ENCODE measurements at places on chromosomes 6 and 20.

GRCh38 chr6:45644720-45645119 is 267.0 kb upstream of the SUPT3H start:
- DNase-seq: no peak

DNA sequence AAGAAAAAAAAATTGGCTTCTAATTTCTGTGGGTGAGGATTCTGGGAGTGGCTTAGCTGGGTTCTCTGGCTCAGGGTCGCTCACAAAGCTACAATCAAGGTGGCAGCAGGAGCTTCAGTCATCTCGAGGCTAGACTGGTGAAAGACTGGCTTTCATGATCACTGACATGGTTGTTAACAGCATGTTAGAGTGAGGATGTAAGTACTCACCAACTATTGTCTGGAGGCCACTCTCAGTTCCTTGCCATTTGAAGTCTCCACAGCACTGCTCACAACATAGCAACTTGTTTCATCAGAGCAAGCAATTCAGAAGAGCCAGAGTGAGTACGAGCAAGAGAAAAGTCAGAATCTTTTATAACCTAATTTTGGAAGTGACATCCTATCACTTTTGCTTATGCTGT is 145.7 kb upstream of the PRSS16 start:
- DNase-seq: no peak

DNA sequence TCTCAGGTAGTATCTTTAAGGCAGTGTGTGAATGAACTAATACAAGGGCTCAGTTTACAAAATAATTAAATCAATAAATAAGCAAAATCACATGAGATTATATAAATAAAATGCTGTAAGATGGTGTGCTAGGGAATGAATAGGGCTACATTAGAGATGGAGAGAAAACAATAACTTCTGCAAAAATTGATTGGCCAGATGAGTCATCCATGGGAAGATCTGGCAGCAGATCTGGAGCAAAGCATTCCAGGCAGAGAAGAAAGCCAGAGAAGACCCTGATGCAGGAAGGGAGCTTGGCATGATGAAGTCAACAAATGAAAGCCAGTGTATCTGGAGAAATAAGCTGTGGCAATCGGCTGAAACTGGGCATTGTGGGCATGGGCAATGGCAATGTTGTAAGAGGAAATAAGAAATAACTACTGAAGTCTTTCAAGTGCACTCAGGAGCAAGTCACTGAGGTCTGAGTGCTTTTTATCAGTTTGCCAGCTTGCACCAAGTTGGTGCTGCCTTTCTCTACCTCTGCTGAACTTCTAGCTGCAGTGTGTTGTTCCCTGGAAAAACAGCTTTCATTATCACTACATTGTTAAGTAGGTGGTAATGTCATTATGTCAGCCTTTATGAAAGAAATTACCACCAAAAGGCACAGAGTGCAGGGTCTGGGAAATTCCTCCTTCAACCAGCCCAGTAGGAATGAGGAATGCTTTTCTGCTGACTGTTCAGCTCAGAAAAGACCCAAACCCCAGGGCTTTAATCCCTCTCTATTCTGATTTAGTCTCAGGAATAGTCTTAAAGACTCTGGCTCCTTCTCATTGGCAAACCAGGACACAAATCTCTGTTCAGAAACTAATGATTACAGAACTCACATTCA is 231.6 kb downstream of the HTR1B start:
- no peak for DNase-seq

DNA sequence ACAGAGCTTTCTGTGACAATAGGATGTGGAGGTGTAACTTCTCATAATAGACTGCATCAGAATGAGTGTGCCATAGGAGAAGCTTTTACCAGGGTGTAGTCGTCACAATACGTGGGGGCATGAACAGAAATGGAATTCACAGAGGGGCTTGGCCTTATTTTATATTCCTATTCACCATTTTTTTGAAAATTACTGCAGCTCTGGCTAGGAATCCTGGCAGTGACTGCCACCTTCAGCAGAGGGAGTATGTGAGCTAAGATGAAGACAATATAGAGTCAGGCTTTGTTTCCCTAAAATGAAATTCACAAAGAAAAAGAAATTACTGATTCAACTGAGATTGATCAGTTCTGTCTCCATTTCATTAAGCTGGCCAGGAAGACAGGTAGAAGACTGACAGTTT is 13.9 kb downstream of the TOMM6 start:
- DNase-seq: no peak

DNA sequence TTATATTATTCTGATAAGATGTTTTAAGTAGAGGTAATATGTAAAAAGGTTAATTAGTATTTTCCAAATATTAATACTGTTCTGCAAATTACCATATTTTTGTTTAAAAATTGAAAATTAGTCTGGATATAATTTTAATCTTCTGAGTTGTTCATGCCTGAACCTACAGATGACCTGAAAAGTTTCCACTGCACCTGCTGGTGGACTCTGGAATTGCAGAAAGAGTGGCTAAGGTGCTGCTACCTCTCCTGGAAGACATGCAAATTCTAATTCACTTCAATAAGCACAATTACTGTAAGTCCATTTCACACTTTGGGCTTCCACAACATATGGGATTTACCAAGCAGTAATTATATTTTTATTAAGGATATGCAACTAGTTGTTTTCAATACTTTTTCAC is 77.7 kb upstream of the OLIG3 start:
- no peak for DNase-seq

GRCh38 chr6:167858086-167858591 is 31.4 kb downstream of the AFDN start:
- DNase-seq: no peak

GRCh38 chr6:89050155-89050554 is 30.4 kb upstream of the PNRC1 start:
- DNase-seq: no peak

DNA sequence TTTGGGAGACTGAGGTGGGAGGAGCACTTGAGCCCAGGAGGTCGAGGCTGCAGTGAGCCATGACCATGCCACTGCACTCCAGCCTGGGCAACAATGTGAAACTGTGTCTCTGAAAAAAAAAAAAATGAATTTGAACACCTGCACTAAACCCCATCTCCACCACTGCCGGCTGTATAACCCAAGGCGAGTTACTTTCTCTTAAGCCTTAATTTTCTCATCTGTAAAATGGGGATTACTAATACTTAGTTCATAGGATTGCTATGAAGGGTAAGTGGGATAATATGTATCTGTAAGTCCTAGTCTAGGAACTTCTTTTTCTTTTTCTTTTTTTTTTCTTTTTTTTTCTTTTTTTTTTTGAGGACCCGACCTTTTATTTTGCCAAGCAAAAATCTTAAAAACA is 61.5 kb downstream of the SHLD1 start:
- DNase-seq: no peak

DNA sequence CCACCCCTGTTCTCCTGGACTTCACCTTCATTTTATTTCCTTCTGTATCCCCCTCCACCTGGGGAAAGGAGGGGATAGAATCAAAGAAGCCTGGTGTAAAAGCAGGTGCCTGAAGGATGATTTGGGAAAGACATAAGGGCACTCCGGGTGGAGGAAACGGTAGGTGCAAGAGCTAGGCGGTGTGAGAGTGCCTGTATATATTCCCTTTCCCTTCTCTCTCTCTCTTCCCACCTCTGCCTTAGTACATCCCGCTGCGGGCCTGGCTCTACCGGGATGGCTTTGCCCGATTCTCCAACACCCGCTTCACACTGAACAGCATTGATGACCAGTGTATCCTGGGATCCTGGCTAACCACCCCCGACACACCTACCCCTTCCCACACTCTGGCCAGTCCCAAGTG is 26.2 kb downstream of the PDRG1 start:
- DNase-seq: no peak

DNA sequence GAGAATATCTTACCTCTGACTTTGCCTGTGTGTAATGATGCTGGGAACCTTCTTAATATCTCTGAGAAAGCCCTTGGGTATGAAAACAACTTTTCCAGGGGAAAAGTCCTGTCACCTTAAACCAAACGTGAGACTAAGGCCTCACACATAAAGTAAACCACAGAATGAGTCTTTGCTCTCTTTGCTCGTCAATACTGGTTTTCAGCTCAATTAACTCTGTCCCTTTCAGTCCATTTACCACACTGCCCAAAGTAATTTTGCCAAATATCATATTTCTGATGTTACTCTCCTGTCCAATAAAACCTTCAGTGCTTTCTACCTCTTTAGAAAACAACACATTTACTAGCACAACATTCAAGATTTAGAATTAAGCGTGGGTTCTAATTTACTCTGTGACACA is 100.5 kb upstream of the HMGCLL1 start:
- DNase-seq: no peak

- no peak for DNase-seq
These were observed 144.9 kb downstream of the SH3BGRL2 start for GRCh38 chr6:79776076-79776475.

DNA sequence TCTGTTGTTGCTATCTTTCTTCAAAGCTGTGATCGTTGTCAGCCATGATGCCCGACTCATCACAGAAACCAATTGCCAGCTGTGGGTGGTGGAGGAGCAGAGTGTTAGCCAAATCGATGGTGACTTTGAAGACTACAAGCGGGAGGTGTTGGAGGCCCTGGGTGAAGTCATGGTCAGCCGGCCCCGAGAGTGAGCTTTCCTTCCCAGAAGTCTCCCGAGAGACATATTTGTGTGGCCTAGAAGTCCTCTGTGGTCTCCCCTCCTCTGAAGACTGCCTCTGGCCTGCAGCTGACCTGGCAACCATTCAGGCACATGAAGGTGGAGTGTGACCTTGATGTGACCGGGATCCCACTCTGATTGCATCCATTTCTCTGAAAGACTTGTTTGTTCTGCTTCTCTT is 19.3 kb downstream of the ABCF1 start:
- DNase-seq: no peak

DNA sequence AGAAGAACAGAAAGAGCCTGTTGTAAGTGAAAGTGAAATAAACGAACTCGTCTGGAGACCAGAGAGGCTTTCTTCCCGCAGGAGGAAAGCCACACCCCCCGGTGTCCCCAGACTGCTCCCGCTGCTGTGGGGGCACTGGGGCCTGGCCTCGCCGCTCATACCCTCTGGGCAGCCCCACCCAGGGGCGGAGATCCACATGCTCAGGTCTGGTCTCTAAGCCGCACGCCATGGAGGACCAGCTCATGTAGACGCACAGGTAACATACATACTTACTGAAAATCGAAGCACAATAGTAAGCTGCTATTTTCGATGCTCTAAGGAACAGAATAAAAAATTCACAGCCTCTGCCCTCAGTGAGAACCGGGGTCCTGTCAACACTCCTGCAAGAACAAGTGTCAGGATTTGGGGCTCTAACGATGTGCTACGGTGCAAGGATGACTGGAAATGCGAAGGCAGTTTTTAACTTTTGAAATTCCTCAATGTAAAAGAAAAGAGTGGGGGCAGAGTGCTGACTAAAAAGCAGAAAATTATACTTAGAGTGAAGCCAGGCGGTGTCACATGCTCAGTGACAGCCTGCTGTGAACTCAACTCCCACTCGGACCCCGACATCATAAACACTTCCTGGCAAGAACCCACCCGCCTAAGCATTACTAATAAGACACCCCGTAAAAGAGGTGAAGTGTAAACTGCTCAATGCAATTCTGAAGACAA is 110.5 kb downstream of the IRF4 start:
- no peak for DNase-seq

DNA sequence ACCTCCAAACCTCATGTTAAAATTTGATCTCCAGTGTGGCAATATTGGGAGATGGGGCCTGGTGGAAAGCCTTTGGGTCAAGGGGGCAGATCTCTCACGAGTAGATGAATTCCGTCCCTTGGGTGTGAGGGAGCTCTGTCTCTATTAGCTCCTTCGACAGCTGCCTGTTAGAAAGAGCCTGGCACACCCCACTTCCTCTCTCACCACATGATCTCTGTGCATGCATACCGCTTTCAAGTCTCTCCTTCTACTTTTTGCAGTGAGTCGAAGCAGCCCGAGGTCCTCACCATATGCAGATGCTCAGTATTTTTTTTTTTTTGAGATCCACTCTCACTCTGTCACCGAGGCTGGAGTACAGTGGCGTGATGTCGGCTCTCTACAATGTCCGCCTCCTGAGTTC is 176.9 kb downstream of the SYNDIG1 start:
- no peak for DNase-seq

DNA sequence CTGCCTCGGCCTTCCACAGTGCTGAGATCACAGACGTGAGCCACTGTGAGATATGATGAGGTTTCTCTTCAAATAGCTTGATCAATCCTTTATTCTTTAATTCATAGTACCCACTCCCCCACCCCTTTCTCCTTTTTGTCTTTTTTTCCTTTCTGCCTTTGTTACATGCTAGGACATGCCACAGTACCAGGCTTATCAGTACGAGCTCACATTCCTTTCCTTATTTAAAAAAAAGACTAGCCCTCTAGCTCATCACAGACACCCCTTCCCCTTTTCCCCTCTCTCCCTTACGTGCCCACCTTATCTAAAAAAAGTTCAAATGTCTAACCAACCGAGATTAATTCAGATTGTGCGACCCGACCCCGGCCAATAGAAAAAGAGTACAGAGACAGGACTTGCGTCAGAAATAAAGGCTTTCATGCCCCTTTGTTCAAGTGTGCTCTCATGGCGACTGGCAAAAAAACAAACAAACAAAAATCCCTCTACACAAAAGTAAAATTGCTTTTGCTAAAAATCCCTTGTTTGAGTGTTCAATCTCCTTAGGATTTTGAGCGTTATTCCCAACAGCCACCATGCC is 49.2 kb downstream of the MRAP2 start:
- DNase-seq: no peak

DNA sequence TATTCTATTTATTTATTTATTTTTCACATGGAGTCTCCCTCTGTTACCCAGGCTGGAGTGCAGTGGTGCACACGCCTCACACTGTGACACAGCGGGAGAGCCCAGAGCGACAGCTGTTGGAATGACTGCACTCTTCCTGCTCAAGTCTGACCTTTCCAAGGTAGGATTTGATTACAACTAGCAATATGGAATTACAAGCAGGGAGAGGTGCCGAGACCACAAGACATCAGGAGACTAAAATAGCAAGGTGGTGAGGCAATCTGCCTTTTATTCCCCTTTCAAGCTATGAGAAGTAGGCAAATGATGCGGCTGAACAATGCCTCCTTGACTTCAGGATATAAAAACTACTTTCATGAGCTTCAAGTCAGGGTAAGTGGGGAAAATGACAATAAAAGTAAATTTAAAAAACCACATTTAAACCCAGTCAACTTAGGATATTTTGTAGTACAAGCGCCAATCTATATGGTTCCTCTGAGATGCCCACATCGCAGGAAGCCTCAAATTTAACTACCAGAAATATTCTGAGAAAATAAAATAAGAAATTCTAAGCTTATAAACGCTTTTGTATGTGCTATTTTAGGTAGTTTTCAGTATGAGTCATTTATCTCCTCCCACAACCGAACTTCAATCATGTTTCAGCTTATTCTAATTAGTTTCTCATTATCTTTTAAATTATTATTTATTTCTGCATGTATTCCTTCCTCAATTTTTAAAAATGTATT is 146.9 kb upstream of the SGK1 start:
- no peak for DNase-seq

- DNase-seq: no peak
These were observed 57.6 kb downstream of the L3MBTL3 start for GRCh38 chr6:130075879-130076460.

- no peak for DNase-seq
These were observed 164.1 kb downstream of the TFAP2A start for GRCh38 chr6:10250655-10251220.

DNA sequence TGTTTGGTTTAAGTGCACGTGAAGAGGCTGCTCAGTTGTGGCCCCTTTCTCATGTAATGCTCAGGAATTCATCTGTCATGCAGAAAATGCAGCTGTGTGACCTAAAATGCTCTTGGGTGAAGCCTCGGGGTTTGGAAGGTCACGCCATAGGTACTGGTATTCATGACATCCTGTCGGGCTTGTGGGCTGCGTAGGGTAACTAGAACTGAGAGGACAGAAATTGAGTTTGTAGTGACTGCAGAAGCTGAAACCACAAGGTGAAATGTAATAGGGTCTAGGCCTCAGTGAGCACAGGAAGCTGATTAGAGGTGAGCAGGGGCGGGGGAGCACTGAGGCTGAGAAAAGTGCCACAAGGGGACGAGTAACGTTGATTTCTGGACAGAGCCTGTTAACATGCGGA is 128.8 kb downstream of the SOBP start:
- DNase-seq: no peak

Data from esophagus squamous epithelium (tissue), 5 donors.